BJ (cell line): ENCODE measurements at places on chromosomes 7 and 10.

DNA sequence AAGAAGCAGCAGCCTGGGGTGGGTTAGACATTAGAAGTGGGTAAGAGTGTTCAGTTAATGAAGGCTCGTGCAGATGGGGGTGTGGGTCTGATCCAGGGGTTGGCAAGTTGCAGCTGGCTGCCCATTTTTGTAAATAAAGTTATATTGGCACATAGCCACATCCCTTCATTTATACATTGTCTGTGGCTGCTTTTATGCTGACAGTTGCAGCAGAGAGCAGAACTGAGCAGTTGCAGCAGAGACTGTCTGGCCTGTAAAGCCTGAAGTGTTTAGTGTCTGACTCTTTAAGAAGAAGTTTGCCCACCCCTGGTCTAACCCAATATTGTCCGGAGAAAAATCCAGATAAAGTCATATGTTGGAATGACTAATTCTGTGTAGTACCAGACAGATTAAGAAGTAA lies 38.1 kb downstream of the GLRX3 start:
- no peak for DNase-seq

DNA sequence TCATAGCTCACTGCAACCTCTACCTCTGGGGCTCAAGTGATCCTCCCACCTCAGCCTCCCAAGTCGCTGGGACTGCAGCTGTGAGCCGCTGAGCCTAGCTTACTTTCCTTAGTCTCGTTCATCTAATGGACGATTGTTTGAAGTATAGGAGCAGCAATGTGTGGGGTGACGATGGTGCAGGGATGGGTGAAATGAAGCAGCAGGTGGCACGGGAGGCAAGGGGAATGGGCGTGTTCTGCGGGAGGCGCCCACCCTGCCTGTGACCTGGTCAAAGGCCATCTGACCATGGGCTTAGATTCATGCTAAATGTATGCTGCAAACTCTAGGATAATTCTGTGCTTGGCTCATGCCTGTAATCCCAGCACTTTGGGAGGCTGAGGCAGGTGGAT lies 210.7 kb downstream of the MAD1L1 start:
- DNase-seq, result no peak

DNA sequence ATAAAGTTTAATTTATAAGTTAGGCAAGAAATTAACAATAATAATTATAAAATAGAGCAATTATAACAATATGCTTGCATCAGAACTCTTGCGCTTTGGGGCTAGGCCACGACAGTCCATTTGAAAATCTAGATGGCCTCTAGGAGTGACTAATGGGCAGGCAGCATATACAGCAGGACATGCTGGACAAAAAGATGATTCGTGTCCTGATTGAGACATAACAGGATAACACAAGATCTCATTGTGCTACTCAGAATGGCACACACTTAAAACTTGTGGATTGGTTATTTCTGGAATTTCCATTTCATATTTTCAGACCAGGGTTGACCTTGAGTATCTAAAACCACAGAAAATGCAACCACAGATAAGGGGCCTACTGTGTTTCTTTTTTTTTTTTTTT lies 27.5 kb downstream of the CTNNA3 start:
- no peak for DNase-seq

DNA sequence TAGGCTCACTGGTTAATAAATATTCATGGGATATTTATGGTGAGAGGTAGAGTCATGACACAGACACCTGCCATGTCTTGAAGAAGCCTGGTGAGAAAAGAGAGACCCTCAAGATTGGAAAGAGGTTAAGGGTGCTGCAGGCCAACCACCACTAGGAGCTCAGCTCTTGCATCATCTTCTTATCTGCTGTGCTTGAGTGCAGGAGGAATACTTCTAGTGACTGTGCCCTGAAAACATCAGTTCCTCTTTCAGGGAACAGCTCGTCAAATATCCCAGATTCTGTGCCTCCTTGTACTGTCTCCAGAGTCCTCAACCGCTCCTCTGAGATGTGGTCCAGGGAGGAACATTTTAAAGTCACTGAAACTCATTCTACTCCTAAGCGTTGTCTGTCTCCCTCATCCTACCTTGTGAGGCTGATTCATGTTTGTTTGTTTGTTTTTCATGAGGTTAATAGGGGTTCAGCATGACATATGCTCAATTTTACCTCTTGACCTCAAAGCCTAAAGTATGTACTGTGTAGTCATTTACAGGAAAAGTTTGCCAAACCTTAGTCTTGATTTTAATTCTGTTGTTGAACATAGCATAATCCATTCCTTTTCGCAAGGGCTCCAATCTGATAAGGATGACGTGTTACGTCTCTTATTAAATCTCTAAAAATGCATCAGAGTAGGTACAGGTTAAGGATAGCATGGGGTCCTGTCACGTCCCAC lies 293.1 kb downstream of the C7orf25 start:
- no peak for DNase-seq

DNA sequence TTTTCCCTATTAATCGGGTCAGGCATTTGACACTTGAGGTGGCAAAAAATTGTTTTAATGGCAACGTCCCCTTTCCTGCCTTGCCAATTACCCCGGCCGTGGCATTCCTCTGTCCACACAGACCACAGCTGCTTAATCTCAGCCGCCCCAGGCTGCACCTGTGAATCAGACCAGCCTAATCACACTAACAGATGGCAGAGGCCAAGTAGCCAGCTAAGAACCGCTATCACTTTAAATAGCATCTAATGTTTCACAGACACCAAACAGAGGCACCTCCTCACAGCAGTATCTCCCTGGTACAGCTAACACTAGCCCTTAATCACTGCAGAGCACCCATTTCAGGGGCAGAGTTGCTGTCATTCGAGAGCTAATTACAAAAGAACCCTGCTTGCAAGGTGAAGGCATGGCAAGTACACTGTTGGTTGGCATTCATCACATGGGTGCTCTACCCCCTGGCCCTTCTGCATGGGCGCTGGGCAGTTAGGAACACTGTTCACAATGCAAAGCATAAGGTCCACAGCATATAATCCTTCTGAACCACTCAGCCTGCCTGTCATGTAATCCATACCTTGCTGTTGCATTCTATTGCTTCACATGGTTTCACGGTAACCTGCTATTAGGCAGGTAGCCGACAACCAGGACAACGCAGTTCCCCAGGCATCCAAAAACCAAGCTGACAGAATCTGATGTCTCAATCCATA lies 38.8 kb downstream of the FGFR2 start:
- DNase-seq, result no peak

DNA sequence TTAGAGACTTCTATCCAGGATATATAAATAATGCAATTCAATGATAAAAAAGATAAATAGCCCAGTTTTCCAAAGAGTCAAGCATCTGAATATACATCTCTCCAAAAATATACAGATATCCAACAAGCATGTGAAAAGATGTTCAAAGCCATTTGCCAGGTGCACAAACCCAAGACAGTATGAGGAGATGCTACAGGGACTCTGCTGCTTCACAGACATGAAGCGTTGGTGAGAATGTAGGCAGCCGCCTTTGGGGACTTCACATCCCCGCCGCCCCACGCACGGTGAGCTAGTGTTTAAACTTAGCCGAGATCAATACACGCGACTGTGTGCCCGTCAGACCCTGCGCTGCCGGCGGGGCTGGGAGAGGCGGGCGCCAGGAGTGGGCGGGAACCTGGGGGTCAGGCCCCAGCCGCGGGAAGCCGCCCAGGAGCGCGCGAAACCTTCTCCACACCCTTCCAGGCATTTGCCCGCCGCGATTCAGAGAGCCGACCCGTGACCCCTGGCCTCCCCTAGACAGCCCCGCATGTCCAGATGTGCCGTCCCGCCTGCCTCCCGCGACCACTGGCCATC lies 927 bp upstream of the ALOX5 start:
- no peak for DNase-seq

DNA sequence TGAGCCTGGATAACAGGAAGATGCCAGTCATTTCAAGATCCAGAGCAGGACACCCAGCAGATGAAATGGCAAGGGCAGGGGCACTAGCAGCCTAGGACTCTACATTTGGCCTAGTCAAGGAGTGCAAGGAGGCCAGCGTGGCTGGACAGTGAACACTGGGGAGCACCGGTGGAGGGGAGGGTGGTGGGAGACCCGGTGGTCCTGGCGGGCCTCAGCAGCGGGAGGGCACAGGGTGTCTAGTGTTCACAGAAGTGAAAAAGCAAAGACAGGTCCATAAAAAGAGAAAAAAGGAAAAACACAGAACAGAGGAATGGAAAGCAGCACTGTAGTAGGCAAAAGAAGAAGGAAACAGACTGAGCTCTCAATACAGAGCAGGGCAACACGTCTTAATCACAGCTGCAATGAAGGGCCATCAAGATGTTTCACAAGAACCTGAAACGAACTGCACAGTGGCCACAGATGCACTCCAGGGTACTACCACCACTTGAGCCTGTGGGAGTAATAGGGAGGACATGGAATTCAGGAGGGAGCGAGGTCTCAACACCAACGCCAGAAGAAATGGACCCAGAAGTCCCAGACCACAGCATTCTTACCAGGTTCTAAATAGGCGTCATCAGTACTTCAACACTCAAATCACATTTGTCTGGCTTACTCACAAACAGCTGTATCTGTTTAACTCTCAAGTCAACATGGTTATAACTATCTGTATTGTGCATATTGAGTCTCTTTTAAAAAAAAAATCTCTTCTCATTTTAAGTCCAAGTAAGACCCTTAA lies 573.7 kb downstream of the PARD3 start:
- DNase-seq, result no peak

- no peak for DNase-seq
Measured at GRCh38 chr10:43111101-43111500, 27.1 kb upstream of the CSGALNACT2 start.

GRCh38 chr7:151866761-151867655 lies 9.9 kb downstream of the PRKAG2 start:
- no peak for DNase-seq

- no peak for DNase-seq
Measured at GRCh38 chr10:124043310-124044142, 49.9 kb downstream of the CHST15 start.

DNA sequence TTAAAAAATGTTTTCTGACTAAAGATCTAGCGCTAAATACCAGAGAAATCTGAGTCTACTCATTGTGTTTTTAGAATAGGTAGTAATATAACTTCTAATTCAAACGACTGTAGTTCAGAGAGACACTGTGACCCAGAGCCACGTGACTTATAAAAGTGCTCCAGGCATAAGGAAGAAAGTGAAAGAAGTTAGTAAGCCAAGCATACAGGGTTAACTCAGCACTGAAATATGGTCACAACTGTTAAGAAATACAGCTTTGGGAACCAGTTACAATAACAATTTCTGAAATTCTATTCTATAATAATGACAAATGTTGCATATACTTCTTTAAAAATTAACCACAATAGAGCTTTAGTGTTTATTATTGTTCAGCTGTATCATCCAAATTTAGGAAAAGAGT lies 119.1 kb downstream of the TFEC start:
- DNase-seq, result no peak

GRCh38 chr10:111410740-111411139 lies 333.9 kb downstream of the ADRA2A start:
- peak; percentile 21 for DNase-seq

- no peak for DNase-seq
Measured at GRCh38 chr7:24833549-24833948, 76.3 kb upstream of the GSDME start.

- no peak for DNase-seq
Measured at GRCh38 chr10:6068422-6068821, 6.3 kb upstream of the IL2RA start.
